Left lobe of liver (tissue), 2 donors: ENCODE measurements at places on chromosomes 1 and 21. TPM values are rescaled to one million over a fixed set of nuclear protein-coding genes. Genes with fewer than 3 reads are reported as not detected.
A peak's percentile ranks its signal among the peaks of the same experiment; 100 is the strongest.

DNA sequence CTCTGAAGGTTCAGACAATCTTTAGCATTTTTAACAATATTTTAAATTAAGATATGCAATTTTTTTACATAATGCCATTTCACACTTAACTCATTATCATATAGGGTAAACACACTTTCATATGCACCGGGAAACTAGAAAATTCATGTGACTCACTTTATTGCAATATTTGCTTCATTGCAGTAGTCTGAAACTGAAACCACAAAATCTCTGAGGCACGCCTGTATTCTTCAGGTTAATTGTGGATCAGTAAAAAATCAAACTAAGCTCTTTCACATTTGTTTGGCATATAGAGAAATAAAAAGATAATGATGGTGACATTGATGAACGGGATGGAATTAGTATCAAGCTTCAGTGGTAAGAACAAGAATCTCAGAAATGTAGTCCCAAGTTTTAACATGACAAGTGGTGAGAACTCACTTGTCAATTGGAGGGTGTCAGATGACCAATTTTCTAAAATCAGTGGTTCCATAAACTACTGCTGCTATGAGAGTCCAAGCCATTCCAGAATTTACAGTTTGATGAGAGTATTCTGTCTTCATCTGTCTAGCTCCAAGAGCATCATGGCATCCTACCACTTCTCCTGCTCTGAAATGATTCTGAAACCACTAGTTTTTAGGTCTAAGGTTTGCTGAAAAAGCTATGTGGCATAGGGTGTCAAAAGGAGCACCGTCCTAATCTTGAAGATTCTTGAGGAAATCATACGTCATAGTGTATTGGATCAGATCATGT is 281.0 kb downstream of the PTPRC start:
- DNase-seq, result no peak

DNA sequence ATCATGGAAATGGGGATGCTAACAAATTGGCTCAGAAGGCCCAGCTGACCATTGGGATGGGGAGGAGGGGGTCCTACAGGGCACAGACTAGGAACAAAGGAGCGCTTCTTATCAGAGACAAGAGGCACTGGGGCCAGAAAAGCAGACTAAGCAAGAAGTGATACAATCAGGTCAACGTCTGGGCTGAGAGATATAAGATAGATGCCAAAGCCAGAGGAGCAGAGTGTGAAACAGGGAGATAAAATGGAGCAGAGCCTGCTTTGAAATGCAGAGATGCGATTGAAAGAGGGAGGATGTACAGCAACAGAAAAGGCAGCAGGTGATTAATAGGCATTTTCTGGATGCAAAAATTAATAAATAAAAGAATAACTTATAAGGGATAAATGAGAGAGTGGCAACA is 127.5 kb upstream of the SAMSN1 start:
- DNase-seq, result no peak

GRCh38 chr1:26827106-26827604 is 667 bp downstream of the ZDHHC18 start:
- DNase-seq, result no peak

GRCh38 chr21:14321042-14321441 is 61.9 kb downstream of the HSPA13 start:
- no peak for DNase-seq

DNA sequence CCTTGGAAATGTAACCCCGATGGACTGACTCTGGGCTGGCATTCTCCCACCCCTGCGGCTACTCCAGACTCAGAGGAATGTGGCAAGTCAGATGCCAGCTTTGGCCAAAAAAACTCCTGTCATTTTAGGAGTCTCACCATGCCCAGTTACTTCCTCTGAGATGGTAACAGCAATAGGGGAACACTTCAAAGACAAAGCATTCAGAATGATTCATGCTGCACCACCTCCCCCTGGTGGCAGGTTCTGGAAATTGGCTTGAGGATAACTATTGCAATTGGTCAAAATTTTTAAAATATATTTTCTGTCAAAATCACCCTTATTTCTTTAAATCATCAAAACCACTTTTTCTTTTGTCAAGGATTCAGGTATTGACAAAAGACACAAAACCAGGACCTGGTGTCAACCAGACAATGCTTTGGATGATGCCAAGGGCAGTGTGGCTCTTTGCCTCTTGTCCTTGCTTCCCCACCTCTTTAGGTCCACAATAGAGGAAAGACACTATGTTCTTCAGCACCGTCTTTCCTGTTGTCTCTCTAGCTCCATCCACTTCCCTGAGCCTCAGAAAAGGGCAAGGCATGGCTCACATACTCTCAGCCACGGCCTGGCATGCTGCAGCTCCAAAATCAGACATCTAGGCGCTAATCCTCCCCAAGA is 9.9 kb upstream of the CDCA8 start:
- peak; percentile 52 for DNase-seq

DNA sequence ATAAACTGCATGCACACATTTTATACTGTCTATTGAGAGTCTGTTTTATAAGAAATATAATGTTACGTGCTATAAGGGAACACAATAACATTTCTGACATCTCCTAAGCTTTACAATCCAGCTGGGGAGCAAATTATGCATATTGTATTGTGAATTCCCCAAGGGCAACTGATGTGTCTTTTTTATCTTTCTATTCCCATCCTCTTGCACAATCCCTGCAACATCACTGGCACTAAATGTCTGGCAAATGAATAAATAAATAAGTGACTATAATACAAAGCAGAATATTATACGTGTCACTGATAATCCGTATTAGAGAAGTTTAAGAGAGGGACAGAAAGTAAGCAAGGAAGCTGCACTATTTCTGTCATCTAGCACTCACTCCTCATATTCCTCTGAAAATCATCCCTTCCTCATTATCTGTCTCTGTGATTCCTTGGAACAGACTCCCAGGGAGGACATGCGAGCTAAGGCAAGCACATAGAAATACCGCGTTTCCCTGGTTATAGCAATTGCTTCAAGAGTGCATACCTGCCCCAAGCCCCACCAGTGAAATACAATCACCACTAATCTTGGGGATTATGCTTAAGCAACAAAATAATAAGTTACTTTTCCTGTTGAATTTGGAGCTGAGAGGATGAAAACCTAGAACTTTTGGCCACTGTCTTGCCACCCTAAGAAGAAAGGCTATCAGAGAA is 205.4 kb downstream of the SMYD3 start:
- no peak for DNase-seq

GRCh38 chr21:41751611-41752011 is 15.2 kb downstream of the RIPK4 start:
- DNase-seq, result no peak

DNA sequence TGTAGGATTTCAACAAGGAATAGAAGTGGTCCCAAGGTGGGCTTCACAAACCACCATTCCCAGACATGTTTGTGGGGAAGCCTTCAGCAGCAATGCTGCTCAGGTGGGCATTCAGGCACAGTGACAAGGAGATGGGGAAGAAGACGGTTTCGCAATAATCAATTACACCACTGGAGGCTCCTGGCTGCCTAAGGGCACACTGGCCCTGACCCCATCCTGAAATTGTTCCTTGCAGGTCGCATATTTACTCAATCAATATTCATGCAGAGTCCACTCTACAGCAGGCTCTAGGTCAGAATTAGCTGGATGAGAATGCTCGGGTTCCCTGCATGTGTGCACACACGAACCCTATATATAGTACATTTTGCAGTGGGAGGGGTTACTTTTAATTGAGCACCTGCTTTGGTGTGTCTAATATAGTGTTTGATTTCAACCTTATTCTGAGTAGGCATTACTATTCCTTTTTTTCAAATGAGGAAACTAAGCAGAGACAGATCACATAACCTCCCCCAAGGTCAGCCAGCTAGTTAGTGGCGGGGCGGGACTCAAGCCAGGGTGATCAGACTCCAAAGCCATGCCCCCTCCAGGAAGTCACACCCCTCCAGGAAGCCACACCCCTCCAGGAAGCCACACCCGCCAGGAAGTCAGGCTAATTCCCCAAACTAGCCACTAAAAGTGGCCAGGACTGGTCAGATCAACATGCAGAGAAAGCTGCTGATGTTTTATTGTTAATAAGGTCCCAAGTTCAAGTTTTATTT is 106.5 kb downstream of the HLCS start:
- peak; percentile 93 for DNase-seq

- no peak for DNase-seq
Observed at GRCh38 chr1:3577711-3578432, 33.4 kb downstream of the MEGF6 start.

DNA sequence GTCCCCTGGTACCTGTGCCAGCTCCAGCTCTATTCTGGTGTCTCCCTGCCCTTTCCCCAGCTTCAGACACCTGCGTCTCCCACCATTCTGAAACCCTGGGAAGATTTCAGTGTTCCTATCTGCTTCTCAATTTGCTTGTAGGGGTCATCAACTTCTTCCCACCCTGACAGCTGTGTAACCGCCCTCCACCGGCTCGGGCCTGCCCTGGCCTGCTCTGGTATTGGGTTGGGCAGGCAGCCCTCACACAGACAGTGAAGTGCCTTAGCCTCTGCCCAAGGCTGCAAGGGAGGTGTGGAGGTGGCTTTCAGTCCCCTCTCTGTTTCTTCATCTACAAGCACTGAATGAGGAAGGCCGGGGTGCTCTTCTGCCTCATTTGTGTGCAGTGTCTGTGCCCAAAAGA is 97.2 kb downstream of the LAMC2 start:
- DNase-seq, result no peak

DNA sequence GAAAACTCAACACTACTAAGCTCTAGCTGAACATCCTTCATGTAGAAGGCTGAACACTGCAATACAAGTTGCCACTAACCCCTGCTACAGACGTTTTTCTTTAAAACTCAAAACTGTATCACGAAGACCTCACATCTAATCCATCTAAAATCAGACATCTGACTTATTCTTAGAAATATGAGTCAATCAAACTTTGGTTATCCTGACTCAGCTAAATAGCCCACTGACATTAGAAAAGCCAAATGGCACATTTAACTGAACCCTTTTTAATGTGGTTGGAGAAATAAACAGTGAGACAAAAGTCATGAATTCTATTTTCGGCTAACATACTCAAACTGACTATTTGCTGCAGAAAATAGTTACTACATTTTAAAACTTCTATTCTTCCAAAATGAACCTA is 35.6 kb downstream of the WLS start:
- DNase-seq, result no peak

- no peak for DNase-seq
Observed at GRCh38 chr1:101147381-101147780, 89.4 kb upstream of the S1PR1 start.

Gene KCNT2
- total RNA-seq, result 4.1 TPM

Gene EPHA8
- total RNA-seq, result not detected

Gene PADI4
- 0.45 TPM for total RNA-seq

Gene LCE1A
- not detected for total RNA-seq

Gene TFF2
- total RNA-seq, result 0.25 TPM

Gene KLHDC9
- total RNA-seq, result 6.2 TPM
